Fibroblast of the aortic adventitia (primary cell): ENCODE measurements at places on chromosomes 7 and 10.

- DNase-seq = peak; percentile 34
Observed at GRCh38 chr7:21547501-21547900, 4.7 kb downstream of the DNAH11 start.

GRCh38 chr10:58331646-58332045 is 3.2 kb upstream of the UBE2D1 start:
- DNase-seq = no peak

DNA sequence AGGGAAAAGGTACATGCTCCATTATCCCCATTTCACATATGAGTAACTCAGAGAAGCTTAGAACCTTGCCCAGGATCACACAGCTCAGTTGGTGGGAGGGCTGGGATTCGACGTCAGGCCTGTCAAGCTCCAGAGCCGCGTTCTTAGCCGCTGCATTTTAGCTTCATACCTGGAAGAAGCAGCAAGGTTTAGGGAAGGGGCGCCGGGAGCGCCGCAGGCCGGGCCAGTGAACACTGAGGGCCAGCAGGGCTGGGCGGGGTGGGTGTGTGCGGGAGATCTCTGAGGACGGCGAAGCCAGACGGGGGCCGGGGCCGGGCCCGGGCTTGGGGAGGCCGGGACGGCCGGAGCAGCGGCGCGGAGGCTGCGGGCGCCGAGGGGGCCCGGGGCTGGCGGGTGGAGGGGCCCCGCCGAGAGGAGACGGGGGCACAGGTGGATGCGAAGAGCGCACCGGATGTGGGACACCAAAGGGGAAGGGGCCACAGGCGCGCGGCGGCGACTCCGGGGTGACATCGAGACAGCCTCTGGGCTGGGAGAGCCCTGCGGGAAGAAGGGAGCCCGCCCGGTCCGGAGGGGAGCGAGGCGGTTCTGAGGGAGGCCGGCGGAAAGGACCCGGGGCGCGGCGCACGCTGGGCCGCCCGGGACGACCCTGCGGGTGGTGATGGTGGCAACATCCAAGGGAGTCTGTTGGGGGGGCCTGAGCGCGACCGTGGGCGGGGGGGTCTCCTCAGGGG is 498 bp downstream of the NDST2 start:
- DNase-seq = peak; percentile 27

DNA sequence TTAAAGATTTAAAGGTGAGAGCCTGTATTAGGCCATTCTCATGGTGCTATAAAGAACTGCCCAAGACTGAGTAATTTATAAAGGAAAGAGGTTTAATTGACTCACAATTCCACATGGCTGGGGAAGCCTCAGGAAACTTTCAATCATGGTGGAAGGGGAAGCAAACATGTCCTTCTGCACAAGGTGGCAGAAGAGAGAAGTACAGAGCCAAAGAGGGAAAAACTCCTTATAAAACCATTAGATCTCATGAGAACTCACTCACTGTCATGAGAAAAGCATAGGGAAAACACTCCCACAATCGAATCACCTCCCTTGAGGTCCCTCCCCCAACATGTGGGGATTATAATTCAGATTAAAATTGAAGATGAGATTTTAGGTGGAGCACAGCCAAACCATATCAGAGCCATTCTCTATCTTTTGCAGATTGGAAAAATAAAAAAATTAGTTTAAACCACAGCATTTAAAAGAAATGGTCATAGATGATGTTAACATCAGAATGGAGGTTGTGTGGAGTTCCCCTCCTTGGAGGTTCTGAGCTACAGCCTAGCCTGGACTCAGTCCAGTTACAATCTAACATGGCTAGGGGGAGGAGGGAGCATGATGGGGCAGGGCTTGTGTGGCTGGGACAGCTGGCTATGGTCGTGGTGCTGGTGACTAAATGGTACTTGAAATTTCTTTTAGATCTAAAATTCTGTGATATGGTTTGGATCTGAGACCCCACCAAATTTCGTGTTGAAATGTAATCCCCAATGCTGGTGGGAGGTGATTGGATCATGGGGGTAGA is 33.1 kb downstream of the GSTO2 start:
- DNase-seq = no peak

- no peak for DNase-seq
Observed at GRCh38 chr7:139023076-139023475, 12.8 kb downstream of the ZC3HAV1L start.

DNA sequence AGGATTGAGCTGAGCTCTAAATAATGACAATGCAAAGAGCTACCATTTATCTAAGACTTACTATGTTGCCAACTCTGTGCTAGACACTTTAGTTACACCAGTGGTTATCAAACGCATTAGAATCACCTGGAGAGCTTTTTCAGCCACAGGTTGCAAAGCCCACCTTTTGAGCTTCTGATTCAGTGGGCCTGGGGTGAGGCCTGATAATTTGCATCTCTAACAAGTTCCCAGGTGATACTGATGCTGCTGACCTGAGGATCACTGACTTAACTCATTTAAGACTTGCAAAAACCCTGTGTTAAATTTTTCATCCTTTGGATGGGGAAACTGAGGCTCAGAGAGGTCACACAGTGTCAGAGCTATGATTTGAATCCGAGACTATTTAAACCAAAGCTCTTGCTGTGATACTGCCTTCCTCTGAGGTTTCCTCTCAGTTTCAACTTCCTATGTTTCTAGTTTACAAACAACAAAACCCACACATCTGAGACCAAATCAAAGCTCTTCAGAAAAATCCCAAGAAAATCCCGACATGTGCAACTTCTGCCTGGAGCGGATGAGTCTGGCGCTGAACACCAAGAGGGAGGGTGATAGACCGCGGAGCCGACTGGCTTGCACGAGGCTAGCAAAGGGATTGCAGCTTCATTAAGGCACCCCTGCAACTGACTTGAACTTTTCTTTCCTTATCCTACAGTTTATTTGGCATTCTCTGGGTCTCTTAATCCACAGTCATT is 124.9 kb downstream of the CYP26A1 start:
- DNase-seq = peak; percentile 50

- no peak for DNase-seq
Observed at GRCh38 chr10:3660753-3661152, 124.3 kb downstream of the KLF6 start.

GRCh38 chr7:45088821-45089340 is at the start of gene NACAD:
Gene NACAD (minus strand): TSS chr7:45088969. CDS start chr7:45088894, 75 bp downstream.
- peak; percentile 11 for DNase-seq

DNA sequence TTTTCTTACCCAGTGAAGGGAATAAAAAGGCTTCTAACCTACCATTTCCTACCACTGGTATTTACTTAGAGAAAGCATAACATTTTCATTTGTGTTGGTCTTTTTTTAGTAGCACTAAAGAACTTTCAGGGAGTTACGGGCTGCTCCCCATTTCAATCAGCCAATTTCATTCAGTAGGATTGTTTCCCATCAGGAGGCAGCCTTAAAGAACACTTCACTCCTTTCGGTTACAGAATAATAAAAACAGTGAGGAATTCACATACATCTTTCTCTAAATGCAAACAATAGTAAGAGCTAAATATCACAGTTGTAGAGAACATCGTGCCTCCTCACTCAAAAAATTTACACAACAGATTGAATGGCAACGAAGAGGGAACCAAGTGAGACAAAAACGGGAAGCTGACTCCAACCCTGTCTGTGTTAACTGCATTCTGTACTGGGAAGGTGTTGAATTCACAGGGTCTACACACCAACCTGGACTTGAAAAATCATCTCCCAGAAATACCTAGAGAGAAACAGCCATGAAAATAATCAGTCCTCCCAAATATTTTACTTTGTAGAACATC is 55.5 kb upstream of the ABLIM1 start:
- DNase-seq = no peak

DNA sequence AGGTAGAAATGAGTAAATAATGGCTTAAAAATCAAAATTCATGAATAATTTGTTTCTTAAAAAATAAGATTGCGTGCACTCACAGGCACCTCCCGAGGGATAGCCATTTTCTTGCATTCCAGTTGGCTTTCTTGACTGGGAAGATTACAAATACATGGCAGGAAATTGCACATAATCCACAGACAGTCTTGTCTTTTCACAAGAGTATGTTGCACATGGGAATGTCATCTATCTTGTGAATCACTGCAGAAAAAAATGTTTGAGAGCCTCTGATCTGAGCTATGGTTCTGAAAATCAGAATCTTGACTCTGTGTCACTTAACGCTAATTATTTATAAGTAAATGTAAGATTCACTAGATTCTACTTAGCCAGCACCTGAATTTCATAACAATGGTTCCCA is 74.1 kb upstream of the PRKG1 start:
- peak; percentile 95 for DNase-seq

GRCh38 chr10:62643606-62644587 is 160.6 kb upstream of the ADO start:
- no peak for DNase-seq

DNA sequence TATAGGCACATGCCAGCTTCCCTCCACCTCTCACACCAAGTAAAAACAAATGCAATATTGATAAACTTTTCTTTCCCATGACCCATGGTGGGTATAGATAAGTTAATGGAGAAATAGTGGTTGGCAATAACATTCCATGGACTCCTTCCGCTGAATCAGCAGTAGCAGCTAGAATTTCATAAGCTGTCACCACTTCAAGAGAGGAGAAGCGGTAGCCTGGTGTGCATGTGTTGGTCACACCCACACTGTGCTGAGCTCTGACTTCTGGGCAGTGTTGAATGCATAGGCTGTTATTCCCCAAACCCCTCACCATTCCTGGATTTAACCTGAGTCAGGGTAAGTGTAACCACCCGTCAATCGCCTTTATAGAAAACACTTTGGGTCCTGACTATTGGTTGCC is 32.5 kb upstream of the BMPER start:
- DNase-seq = no peak

DNA sequence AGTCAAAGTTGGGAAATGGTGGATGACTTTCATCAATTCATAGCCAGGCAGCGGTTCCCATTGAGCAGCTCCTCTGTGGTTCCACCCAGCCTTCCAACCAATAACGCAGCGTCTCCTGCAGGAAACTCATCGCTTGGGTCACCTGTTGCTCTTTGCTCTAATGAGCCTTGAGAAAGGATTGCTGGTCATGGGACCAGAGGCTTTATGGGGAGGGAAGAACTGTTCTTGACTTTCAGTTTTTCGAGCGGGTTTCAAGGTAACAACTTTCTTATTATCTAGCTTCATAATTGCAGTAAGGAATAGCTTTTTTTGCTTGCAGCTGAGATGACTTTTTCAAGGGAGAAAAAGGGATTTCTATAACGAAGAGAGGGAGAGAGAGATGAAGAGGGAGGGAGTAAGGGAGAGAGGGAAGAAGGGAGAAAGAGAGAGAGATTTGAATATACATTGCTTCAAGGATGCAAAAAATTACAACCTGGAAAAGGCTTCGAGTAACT is 405 bp upstream of the ENTPD1 start:
- DNase-seq = no peak

GRCh38 chr10:90674928-90675327 is 182.9 kb downstream of the HTR7 start:
- peak; percentile 82 for DNase-seq

DNA sequence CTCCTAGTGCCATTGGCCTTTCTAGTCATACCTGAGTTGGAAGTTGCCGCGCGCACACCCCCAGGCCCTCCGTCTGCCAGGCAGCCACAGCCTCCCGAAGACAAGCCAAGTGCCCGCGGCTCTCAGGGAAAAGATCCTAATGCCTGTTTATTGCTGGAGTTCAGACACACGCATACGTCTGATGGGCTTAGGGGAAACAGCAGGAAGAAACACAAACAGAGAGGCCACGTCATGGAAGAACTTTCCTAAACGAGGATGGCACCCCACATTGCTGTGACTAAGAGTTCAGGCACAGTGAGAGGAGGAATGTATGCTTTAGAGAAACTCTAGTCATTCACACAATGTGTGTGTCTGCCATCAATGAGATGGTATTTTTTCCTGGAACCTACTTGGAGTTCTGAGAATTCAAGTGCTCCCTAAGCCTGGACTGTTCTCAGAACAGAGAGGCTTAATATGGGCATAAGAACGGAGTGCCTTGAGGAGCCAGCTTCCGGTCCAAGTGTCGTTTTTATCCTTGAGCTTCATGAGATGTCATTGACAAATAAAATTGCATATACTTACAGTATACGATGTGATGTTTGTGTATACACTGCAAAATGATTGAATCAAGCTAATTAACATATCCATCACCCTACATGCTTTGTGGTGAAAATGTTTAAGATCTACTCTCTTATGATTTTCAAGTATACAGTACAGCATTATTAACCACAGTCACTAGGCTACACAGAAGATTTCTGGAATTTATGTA is 11.6 kb upstream of the RBP3 start:
- DNase-seq = no peak

DNA sequence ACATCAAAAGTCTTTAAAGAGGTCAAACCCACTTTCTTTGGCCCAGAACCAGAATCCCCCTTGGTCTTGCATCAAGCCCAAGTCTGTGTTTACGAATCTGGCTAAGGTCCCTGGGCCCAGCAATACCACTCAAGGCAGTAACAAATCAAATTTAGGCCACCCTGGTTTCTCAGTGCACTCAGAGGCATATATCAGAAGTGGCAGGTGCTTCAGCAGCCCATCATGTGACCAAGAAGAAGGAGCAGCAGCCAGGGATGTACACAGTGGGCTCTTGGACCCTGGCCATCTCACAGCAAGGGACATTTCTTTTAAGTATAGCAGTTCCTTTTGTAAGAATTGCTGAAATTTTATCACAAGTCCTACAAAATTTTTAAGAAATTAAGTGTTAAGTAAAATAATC is 7.3 kb upstream of the SLC25A13 start:
- no peak for DNase-seq
